ENCODE measurements at places on chromosomes 5 and 9.

DNA sequence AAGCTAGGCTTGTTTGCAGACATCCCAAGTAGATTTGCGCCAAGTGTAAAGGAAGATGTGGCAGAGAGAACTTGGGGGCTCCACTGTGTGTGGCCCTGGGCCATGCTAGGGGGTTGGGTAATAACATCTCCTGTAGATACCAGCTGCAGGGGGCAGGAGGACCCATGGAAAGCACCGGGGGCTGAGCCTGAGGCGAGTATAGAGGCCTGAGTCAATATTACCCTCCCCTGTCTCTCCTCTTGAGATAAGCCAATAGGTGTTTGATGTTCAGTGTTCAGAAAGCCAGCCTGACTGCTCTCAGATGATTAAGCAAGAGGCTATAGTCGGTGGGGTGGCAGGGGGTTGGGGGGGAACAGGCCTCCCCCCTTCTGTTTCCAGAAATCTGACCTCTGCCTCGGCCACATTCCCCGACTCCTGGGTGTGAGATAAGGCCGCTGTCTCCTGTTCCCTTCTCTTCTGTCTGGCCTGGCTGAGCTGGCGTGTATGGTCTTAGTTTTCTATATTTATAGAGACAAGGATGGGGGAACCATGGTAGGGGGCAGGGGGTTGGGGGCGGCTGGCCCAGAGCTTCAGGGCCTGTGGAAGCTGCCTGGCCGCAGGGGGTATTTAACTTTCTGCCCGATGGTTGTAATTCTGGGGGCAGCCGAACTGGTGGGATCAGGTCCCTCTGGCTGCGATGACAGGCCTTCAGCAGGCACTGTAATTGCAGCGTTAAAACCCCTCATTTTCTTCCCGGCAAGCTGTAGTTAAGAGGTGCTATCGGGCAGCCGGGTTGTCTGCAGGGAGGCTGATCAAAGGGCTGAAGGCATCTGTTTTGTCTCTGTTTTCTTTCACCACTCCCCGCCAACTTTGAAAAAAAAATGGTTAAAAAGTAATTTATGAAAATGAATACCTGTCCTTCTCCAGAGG, 292.0 kb downstream of the NSG2 start:
- DNase-seq = no peak

GRCh38 chr5:67160985-67161384, 35.6 kb downstream of the CD180 start:
- no peak for DNase-seq

- DNase-seq = no peak
Measured at GRCh38 chr5:145829708-145830361, 5.3 kb downstream of the PRELID2 start.

DNA sequence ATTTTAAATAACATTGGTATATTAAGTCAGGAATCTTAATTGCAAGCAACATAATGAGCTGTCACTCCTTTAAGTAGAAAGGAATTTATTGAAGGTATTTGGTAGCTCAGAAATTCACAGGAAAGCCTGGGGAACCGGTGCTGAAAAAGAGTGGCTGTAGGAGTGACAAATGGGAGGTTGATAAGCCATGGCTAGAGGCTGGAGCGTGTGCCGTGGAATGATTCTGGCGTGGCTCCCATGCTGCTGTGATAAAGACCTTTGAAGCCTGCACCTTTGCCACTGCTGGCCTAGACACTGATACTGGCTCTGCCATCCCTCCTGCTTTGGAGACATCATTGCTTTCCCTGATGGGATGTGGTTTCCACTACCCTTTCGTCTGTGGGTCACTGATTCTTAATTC, 65.7 kb upstream of the ATG10 start:
- DNase-seq = peak; percentile 21

DNA sequence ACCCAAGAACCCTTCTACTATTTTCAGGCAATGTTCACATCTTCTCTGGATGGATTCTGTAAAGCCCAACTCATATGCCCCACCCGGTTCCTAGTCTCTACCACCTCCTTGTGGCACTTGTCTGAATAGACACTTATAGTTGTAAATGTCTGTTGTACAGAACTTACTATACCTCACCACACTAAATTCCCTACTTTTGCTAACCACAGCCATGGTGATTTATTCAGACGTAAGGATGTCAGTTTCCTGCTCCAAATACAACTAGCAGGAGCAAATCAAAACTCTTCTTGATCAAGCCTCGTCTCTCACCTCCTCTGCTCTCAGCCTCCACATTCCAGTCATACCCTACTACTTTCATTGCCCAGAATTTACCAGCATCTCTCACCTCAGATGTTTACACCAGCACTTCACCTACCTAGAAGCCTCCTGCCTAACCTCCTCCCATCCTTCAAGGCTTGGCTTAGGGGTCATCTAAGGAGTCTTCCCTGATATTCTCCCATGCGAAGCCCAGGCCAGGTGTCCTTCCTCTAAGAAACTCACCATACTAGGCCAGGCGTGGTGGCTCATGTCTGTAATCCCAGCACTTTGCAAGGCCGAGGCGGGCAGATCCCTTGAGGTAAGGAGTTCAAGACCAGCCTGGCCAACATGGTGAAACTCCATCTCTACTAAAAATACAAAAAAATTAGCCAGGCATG, 75.5 kb downstream of the MAPKAP1 start:
- no peak for DNase-seq

- no peak for DNase-seq
Measured at GRCh38 chr5:169095410-169095960, 205.5 kb downstream of the SLIT3 start.

- DNase-seq = no peak
Measured at GRCh38 chr5:129930221-129930620, 26.0 kb downstream of the CHSY3 start.

DNA sequence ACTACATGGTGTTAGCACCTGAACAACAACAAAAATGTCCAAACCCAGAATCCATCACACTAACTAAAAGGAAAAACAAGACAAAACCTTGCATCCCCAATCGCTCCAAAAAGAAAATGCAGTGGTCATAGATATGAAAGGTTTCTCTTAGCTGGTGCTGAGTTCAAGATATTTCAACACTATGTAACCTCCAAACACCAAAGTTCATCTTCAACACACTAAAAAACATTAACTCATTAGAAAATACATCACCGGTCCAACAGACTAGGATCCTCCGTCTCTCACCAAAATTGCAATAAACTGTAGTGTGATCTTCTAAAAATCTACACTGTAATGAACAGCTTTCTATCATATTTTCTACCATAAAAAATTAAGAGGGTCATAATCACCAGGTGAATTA, 60.8 kb downstream of the ECPAS start:
- DNase-seq = no peak

- DNase-seq = no peak
Measured at GRCh38 chr9:129979071-129979745, 63.8 kb downstream of the FNBP1 start.

DNA sequence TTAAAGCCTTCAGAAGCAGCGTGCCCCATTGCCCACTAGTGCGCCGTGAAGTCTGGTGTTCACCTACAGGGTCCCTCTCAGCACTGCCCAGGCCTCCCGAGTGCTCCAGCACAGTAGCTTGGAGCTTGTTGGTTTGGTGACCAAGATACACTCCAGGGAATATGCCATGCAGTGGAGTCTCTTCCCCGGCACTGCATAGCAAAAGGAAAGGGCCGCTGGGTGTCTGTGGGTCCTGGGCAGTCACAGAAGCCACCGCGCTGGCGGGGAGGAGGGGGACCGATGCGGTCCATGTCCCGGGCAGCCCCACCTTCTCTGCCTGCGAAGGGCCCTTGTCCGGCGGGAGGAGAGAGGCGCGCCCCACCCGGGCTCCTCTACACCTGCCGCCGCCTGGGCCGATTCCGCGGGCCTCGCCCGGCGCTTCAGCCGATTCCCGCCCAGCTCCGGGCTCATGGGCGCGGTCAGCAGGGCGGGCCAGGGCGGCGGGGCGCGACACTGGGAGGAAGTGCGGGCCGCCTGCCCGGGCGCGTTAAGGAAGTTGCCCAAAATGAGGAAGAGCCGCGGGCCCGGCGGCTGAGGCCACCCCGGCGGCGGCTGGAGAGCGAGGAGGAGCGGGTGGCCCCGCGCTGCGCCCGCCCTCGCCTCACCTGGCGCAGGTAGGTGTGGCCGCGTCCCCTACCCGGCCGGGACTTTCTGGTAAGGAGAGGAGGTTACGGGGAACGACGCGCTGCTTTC, at the start of gene SYK:
Gene SYK (plus strand): TSS at position 579 of the 732 bp plus-strand sequence. CDS start 42,080 bp downstream, outside the sequence.
- peak; percentile 60 for DNase-seq

DNA sequence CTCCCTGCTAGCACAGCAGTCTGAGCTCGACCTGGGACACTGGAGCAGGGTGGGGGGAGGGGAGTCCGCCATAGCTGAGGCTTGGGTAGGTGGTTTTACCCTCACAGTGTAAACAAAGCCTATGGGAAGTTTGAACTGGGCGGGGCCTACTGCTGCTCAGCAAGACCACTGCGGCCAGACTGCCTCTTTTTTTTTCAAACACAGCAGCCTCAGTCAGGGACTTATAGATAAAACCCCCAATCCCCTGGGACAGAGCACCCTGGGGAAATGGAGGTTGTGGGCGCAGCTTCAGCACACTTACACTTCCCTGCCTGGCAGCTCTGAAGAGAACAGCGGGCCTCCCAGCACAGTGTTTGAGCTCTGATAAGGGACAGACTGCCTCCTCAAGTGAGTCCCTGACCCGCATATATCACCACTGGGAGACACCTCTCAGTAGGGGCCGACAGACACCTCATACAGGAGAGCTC, 151.1 kb upstream of the APC start:
- no peak for DNase-seq

DNA sequence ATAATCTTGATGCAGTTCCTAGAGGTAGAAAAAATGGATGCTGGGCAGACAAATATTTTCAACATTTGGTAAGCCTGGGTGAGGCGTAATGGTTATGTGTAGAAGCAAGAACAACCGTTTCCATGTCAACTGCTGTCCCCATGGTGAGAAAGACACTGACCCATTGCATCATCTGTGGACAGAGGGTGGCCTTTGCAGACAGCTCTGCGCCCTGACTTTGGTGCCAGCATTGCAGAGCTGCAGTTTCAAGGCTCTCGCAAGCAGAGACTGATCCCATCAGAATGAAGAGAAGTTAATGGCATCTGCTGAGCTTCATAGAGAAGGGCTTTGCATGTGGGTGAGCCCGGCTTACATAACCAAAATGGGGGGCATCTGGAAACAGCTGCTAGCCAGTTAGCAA, 179.0 kb upstream of the ADRA1B start:
- no peak for DNase-seq

DNA sequence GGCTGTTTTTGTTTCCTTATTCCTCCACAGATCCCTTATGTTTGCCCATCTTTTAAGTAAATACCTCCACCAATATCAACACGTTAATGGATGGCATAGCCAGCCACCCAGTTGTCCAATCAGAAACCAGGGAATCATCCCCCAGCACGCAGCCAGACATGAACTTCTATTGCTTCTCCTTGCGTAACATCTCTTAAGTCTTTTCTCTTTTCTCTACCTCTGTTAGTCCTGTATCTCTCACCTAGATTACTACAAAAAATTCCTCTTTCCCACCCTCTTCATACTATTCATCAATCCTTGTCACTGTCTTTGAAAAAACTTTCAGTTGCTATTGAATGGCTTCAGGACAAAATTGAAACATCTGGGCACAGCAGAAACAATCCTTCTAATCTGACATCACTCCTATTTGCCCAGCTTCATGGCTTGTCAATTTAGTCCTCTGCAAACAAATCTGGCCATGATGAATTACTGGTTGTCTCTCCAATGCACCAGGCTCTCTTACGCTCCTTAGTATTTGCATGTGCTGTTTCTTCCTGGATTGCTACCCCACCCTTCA, 349.3 kb downstream of the RAB3C start:
- no peak for DNase-seq

GRCh38 chr9:118618084-118618483, 751.2 kb downstream of the BRINP1 start:
- no peak for DNase-seq

DNA sequence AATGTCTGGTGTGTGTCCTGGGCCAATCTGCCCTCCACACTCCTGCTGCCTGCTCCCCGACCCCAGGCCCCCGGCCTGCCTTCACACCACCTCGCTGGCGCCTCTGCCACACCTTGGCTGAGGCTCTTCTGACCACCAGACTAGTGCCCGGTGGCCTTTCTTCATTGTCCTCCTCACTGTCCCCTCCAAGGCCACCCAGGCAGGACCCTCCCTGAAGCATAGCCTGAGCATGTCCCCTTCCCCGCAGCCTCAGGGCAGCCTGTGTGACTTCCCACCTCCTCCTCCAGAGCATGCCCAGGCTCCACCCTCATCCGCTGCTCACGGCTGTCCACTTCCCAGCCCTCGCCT, 154.6 kb downstream of the OLFM1 start:
- no peak for DNase-seq

DNA sequence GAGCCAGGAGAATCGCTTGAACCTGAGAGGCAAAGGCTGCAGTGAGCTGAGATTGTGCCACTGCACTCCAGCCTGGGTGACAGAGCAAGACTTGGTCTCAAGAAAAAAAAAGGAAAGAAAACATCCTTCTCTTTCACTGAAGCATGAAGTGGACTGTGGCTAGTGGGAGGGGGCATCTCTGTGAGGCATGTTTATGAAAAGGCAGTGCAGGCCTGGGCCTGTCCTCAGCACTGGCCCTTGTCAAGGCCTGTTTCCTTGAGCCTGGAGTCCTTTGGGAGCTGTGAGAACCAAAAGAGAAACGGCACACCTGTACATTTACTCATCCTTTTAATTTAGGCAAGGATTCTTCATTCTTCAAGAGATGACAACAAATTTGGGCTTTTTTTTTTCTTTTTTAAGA, 18.3 kb upstream of the FUBP3 start:
- DNase-seq = no peak

DNA sequence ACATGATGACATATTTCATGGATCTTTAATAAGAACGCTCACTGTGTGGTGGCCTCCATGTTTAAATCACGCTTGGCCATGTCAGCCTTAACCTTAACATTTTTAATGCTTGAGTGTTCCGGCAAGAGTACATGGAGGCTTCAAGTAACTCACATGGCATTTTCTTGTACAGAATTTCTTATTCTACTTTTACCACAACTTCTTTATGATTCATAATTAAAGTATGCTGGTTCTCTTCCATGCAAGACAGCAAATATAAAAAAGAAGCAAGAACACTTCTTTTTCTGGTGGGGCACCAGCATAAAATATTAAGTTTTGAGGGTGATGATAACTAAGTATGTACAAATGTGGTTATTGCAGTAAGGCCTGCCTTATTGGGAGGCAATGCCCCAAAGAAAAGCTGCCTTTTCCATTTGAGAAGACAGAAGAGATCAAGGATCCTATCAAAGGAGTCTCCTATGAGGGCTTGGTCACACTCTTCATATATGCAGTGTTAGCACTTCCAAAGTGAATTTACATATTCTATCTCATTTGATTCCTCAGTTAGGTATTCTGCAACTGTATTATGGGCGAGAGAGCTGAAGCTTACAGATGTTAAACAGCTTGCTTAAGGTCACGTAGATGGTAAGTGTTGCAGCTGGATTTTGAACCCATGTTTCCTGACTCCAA, 382.7 kb upstream of the MEF2C start:
- no peak for DNase-seq

GRCh38 chr5:77877516-77878355, 101.6 kb upstream of the TBCA start:
- DNase-seq = no peak

GRCh38 chr5:7902201-7902600, 33.3 kb downstream of the MTRR start:
- no peak for DNase-seq

Data from left ventricle myocardium inferior (tissue), 1 donor.